ENCODE measurements at places on chromosomes 2 and 18.

DNA sequence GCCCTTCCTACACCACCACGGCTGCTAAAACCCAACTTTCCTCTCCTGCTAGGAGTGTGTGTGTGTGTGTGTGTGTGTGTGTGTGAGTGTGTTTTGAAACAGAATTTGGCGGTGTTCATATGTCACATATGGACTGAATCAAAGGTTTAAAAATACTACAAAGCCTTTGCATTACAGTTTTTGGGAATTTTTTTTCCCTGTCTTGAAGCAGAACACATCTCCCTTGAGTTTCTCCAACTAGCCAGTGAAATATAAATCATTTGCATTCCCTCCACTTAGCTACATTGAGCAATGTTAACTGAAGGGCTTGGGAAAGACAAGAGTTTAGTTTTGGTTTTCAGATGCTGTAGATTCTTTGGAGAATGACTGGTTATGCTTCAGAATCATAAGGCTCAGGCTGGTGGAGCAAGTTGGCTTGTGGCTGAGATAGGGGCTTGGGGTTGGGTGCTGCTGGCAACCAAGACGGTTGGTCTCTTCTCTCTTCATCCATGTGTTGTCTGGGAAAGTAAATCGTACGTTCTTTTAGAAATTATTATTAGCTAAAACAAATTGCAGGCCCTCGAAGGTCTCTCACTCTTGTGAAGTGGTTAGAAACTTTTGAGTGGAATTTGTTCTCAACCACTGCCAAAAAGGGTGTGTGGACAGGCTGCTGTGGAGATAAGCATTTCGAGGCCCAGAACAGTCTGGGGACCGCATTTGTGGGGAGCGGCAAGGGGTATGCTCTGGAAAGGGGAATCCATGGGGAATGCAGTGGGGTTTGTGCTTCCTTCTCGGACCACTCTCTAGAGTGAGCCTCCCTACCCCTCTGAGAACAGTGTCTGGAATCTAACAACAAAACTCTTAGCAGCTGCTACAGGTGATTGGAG, 1.4 kb downstream of the NRP2 start:
- DNase-seq, result no peak

GRCh38 chr2:23452853-23453420, 68.0 kb downstream of the KLHL29 start:
- DNase-seq, result no peak

DNA sequence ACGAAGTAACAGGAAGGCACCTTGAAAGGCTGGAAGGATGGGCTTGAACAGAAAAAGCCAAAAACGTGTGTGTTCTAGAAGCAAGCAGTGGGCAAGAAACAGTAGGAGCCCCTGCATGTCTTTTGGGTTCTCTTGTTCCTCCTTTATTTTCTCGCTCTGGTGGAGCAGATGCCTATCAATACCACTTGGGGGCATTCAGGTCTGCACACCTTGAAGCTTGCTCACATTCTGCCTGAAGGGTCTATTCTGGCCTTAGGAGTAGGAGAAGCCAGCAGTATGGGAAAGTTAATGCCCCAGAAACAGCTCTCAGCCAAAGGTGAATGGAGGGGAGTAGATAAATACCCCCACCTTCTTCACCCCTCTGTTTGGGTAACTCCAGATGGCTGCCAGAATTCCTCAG, 204.5 kb downstream of the TXNL1 start:
- no peak for DNase-seq

GRCh38 chr2:240893363-240893844, 2.6 kb downstream of the MAB21L4 start:
- DNase-seq, result no peak

GRCh38 chr2:151422917-151423439, 13.3 kb downstream of the RIF1 start:
- DNase-seq, result no peak

DNA sequence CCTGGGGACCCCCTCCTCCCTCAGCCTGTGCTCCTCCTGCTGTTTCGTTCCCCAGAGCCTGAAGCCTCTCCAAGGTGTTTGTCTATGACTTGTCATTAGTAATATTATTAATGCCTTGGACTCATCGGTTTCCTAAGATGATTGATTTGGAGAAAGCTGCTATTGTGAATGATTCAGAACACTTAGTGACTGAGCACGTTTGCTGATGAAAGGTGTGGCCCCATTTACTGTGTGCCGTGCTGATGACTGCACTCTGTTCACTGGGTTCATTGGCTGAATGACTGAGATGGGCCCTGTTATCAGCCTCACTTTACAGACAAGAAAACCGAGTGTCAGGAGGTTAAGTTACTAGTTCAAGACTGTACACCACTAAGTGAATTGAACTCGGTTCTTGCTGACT, 111.4 kb downstream of the SPP2 start:
- DNase-seq, result no peak

DNA sequence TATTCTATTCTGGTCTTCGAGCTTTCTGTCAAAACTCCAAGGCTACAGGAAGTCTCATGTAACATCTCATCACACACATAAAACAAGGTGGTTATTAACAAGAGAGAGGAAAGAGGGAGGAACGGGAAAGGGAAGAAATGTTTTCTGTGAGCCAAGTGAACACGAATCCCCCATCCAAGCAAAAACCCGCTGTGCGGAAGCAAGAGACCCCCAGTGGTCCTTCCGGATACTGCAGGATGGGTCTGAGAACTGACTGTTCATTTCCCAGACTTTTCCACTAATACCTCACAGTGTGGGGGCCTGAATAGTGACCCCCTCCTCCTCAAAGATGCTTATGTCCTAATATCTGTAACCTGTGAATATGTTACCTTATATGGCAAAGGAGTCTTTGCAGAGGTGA, 19.0 kb upstream of the DIPK1C start:
- no peak for DNase-seq

DNA sequence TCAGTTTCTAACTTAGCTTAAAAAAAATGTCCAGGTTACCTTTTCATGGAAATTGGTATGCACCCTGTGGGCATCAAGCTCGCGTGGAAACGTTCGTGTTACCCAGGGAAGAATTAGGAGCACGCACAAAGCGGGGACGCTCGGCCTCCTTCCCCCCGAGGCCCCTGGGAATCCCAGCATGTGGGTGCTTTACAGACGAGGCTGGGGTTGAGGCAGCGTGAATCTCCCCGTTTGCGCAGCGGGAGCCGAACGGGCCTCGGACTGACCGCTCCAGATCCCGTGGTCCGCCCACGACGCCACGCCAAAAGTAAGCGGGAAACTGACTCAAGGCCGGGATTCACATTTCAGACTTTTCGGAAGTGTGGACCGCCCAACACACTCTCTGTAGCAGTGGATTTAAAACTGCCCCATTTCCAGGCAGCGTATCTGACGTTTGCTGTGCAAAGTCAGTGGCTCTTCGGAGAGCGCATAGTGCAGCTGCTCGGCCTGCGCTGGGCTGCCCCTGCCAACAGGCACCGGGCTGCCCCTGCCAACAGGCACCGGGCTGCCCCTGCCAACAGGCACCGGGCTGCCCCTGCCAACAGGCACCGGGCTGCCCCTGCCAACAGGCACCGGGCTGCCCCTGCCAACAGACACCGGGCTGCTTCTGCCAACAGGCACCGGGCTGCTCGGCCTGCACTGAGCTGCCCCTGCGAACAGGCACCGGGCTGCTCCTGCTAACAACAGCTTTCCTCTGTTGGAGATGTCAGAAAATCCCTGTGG, 49.7 kb downstream of the SH3YL1 start:
- DNase-seq, result no peak

DNA sequence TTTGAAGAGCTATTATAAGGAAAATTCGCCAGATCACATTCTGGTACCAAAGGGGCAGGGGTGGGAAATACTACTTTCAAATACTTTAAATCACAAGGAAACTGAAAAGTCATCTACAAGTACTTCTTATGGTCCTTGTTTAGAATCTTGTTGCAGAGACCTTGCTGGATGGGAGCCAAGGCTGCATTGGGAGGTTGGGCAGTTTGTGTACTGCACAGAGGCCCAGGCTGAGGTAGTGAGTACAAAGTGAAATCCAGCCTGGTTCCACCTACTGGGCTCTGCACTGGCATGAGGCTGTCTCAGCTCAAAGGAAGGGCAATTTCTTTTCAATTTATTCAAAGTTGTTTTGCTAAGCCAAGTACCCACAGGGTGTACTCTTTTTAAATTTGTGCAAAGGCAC, 140.3 kb upstream of the DLX2 start:
- DNase-seq, result no peak

DNA sequence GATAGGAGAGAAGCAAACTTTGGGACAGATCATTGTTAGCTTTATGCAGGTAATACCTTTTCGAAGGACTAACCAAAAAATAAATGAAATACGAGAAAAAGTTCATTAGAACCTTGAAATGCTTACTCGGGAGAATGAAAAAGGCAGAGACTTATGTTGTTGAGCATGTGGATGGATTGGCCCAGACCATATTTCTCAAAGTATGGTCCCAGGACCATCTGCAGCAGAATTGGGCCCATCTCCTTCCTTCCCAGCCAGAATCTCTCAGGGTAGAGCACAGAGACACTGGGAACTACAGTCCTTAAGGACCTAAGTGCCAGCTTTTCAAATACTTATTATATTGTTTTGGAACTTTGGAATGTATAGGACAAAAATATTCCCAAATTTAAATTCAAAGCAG, 50.8 kb downstream of the KCTD18 start:
- DNase-seq, result no peak

DNA sequence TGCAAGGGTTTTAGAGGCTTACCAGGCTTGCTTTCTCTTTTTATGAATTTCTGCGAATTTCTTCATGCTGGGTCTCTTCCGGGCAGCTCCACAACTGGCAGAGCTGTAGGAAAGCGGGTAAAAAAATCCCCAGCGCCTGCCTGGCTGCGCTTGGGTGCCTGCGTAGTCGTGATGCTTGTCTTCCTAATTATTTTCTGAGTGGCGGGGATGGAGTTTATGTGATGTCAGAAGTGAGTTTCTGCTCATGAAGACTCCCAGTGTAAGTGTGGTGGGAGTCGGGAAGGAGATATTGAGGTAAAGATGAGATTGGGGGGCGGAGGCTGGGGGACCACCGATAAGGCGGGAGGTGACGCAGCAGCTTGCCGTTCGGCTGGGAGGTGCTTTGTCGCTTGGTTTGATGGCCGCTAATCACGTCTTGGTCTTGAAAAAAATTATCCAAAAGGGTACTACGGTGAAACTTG, 229.8 kb downstream of the LDLRAD4 start:
- no peak for DNase-seq

DNA sequence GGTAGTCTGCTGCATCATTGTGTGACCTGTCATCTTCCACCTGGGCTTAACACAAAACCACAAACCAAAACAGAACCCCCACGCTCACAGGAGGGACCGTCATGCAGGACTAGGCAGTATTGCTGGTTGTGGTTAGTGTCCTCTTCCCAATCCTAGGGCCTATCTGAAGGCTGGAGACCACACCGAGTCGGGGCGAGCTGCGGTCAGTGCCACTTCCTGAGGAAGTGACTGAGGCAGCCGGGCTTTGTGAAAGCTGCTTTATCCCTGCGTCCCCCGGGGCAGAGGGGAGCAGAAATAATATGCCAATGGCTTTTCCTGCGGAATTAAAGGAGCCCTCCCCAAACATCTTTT, 22.9 kb downstream of the ZNF532 start:
- DNase-seq, result no peak

- no peak for DNase-seq
Measured at GRCh38 chr2:11811036-11811654, 64.7 kb downstream of the LPIN1 start.

- no peak for DNase-seq
Measured at GRCh38 chr18:36141576-36141975, 11.9 kb downstream of the ELP2 start.

GRCh38 chr18:26710470-26711096, 154.9 kb downstream of the AQP4 start:
- DNase-seq, result no peak

Data from NCI-H1417 treated with DMSO at 0.1 percent for 48 hours (cell line).